Osteoblast (primary cell): ENCODE measurements at places on chromosomes 5 and 9. TPM values are rescaled to one million over a fixed set of nuclear protein-coding genes. Genes with fewer than 3 reads are reported as not detected.
A peak's percentile ranks its signal among the peaks of the same experiment; 100 is the strongest.

- no peak for DNase-seq
Measured at GRCh38 chr9:92949266-92949982, 2.1 kb downstream of the FGD3 start.

- DNase-seq: no peak
Measured at GRCh38 chr5:135246605-135246922, 152.5 kb downstream of the MACROH2A1 start.

DNA sequence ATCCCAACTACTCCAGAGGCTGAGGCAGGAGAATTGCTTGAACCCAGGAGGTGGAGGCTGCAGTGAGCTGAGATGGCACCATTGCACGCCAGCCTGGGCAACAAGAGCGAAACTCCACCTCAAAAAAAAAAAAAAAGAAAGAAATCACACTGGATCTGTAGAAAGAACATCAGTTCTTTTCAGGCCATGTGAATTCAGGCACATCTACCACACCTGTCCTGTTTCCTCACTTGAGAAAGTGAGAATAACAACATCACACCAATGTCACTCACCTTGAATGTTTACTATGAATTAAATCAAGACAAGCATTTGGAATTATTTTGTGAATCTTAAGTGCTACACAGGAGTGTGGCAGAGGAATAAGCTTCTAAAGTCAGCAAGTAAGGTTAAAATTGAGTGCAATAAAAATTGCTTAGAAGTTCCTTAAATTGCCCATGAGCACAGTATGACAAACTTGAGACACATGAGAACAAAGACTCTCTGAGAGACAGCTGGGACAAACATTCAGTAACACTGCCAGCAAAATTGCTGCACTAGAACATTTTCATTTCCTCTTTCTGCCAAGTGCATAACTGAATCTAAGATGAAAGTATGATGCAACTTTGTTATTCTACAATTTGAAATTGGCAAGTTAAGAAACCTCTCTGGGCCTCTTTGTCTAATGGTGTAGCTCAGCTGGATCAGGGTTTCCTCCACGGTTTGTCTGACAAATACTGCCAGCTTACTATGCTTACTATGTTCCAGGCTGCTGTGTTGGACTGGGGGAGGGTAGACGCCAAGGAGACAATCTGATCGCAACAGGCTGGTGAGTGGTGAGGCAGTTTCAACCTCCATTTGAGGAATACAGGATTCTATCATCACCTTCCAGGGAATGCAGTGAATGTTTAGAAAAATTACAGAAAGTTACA lies 1.9 kb upstream of the RIC1 start:
- peak; percentile 87 for DNase-seq

DMGDH gene
- total RNA-seq: 7.2 and 9.7 TPM in 2 replicates

TEK gene
- 4.1 and 8.3 TPM in 2 replicates for total RNA-seq
